ENCODE measurements at places on chromosomes 6 and 20. TPM values are rescaled to one million over a fixed set of nuclear protein-coding genes. Genes with fewer than 3 reads are reported as not detected.

DNA sequence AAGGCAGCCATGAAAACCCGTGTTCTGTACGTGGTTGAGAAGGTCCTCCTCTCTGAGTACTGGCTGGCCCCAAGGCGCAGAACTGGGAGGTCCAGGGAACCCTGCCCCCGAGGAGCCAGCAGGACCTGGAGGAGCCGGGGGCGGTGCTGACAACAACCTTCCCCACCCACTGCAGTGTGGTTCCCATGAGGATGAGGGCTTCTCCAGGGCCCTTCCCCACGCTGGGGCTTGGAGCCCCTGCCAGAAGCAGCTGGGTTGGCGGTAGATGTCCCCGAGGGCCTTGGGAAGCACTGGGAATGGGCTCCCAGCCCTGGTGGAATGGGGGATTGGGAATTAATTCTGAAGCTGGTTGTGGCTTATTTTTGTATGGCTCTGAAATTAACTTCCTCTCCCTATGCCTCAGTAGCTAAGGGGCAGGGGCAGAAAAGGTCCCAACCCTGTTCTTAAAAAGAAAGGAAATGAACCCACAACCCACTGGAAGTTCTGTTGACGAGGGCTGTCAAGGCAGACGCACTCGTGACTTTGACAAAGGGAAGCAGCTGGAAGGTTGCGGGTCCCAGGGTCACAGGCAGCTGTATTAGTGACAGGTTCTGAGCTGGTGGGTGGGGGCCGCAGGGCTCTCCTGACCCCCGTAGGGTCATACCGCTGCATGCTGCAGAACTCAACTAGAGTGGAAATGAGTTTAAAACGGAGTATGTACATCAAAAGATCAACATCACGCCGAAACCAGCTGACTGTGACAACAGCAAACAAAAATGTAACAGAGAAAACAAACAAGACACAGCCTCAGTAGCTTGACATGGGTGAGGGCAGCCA lies 13.9 kb upstream of the HELZ2 start:
- peaks cover 11% of the 10 kb centered on the region for H3K36me3 ChIP-seq
- H3K27ac ChIP-seq = no peak overlapping the region
- H3K4me3 ChIP-seq = no peak overlapping the region
- DNase-seq = no peak

DNA sequence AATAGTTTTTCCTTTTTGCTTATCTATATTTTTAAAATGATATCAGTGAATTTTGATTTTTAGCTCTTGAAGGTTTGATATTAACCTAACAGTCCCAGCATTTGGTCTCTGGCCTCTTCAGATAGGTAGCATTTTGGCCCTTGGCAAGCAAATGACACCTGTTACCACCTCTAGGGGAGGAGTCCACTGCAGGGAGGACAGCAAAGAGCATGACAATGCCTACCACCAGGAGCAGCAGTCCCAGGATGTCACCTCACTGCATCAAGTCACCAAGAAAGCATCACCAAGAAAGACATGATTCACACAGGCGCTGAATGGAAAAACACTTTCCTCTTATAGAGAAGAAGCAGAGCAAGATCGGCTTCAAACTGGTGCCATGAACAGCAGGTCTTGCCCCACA lies 224.3 kb downstream of the UBE3D start:
- no peaks in the 10 kb centered on the region for H3K36me3 ChIP-seq
- no peak for DNase-seq
- no peak overlapping the region for H3K4me3 ChIP-seq

GRCh38 chr6:99334526-99335127 lies 14.8 kb downstream of the FAXC start:
- no peaks in the 10 kb centered on the region for H3K36me3 ChIP-seq
- H3K27me3 ChIP-seq = no peaks in the 10 kb centered on the region
- H3K27ac ChIP-seq = peak overlapping the region; percentile 40

Gene CAGE1
- 0.02 TPM for polyA plus RNA-seq

DNA sequence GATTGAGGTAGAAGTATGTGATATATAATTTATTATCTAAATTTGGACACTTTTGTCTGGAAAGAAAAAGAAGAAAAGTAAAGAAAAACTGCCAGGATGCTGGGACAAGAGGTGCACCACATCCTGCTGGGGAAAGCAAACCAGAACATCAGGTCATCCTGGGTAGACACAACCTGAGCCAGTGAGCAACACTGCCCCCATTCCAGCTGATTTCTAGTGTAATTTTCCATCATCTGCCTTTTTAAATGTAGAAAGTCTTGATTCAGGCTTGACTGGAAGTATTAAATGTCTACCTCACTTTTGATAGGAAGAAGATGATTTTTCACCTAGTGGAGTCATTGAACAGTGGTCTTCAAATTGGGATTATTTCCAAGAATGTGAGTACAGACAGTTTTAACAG lies 1164.5 kb upstream of the CITED2 start:
- no peak for DNase-seq
- H3K27ac ChIP-seq = no peak overlapping the region
- H3K4me3 ChIP-seq = no peak overlapping the region
- H3K4me1 ChIP-seq = no peaks in the 10 kb centered on the region

Gene SLC25A27
- polyA plus RNA-seq = 4.9 TPM

Gene UBD
- 0.23 TPM for polyA plus RNA-seq

- H3K27ac ChIP-seq = no peak overlapping the region
- no peaks in the 10 kb centered on the region for H3K36me3 ChIP-seq
- no peak overlapping the region for H3K4me3 ChIP-seq
Measured at GRCh38 chr20:56857950-56858349, 228.8 kb downstream of the TFAP2C start.

GRCh38 chr20:815226-815625 lies 18.3 kb upstream of the FAM110A start:
- no peak overlapping the region for H3K27ac ChIP-seq
- H3K4me3 ChIP-seq = no peak overlapping the region
- no peaks in the 10 kb centered on the region for H3K36me3 ChIP-seq
- DNase-seq = no peak
- no peaks in the 10 kb centered on the region for H3K4me1 ChIP-seq

GRCh38 chr6:126015863-126016262 lies 29.5 kb downstream of the TRMT11 start:
- H3K4me3 ChIP-seq = no peak overlapping the region
- no peak overlapping the region for H3K27ac ChIP-seq
- no peaks in the 10 kb centered on the region for H3K4me1 ChIP-seq
- DNase-seq = no peak
- H3K36me3 ChIP-seq = peaks cover 2% of the 10 kb centered on the region

Gene FAM209B
- not detected for polyA plus RNA-seq

- peaks cover 6% of the 10 kb centered on the region for H3K4me1 ChIP-seq
- H3K4me3 ChIP-seq = no peak overlapping the region
- H3K36me3 ChIP-seq = no peaks in the 10 kb centered on the region
- H3K27ac ChIP-seq = no peak overlapping the region
- DNase-seq = no peak
- H3K27me3 ChIP-seq = no peaks in the 10 kb centered on the region
Measured at GRCh38 chr6:110322874-110323242, 35.3 kb downstream of the METTL24 start.

- peaks cover 19% of the 10 kb centered on the region for H3K4me1 ChIP-seq
- no peaks in the 10 kb centered on the region for H3K27me3 ChIP-seq
- no peak for DNase-seq
- no peak overlapping the region for H3K27ac ChIP-seq
- H3K36me3 ChIP-seq = no peaks in the 10 kb centered on the region
Measured at GRCh38 chr6:106885679-106886078, 88.8 kb downstream of the CD24 start.

GRCh38 chr6:140671926-140672325 lies 1297.5 kb upstream of the CITED2 start:
- no peaks in the 10 kb centered on the region for H3K36me3 ChIP-seq
- no peak overlapping the region for H3K27ac ChIP-seq
- no peak overlapping the region for H3K4me3 ChIP-seq

- H3K4me1 ChIP-seq = no peaks in the 10 kb centered on the region
- no peak overlapping the region for H3K27ac ChIP-seq
- no peak for DNase-seq
- no peak overlapping the region for H3K4me3 ChIP-seq
- H3K36me3 ChIP-seq = no peaks in the 10 kb centered on the region
- H3K27me3 ChIP-seq = no peaks in the 10 kb centered on the region
Measured at GRCh38 chr20:50366270-50367103, 143.7 kb upstream of the PTPN1 start.

GRCh38 chr6:105215506-105215905 lies 35.7 kb upstream of the POPDC3 start:
- no peak overlapping the region for H3K4me3 ChIP-seq
- H3K27me3 ChIP-seq = no peaks in the 10 kb centered on the region
- H3K27ac ChIP-seq = no peak overlapping the region
- H3K36me3 ChIP-seq = no peaks in the 10 kb centered on the region

GRCh38 chr6:90753820-90754643 lies 167.2 kb upstream of the MAP3K7 start:
- no peaks in the 10 kb centered on the region for H3K4me1 ChIP-seq
- no peak overlapping the region for H3K27ac ChIP-seq
- H3K27me3 ChIP-seq = no peaks in the 10 kb centered on the region
- no peak overlapping the region for H3K4me3 ChIP-seq
- no peaks in the 10 kb centered on the region for H3K36me3 ChIP-seq

Measured in H1 (cell line).